ENCODE measurements at places on chromosomes 5 and 9.

- DNase-seq = no peak
Measured at GRCh38 chr5:92470770-92471169, 1087.7 kb upstream of the ARRDC3 start.

GRCh38 chr5:98514215-98514614, 259.2 kb upstream of the RGMB start:
- no peak for DNase-seq

DNA sequence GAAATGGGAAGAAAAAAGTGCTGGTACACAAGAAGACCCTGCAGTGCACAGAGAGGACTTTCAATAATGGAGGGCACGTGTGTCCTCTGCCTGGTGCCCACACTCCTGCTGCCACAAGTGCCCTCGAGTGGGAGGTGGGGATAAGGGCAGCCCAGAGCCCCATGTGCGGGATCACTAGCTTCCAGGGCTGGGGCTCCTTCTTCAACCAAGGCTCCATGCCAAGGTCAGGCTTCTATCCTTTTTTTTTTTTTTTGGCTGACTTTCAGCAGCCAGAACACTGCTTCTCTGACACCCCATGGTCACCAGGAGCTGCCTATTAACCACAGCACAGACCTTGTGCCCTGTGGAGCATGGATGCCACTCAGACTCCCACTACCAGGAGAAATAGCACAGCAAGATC, 7.5 kb downstream of the ACSL6 start:
- no peak for DNase-seq

DNA sequence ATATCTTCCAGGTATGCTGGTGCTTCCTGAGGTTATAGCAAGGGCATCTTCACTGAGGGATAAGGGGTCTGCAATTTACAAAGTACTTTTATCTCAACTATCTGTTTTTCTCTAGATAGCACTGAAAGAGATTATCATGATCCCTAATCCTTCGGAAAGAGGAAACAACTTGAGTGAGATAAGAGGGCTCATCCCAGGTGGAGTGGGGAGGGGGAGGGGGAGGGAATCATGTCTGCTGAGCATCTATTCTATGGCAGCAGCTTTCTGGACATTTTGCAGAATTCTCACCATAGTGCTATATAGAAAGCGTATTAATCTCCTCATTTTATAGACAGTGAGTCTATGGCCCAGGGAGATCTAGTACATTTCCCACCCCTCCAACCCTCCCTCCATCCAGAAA, 5.9 kb downstream of the TNFSF15 start:
- DNase-seq = no peak

GRCh38 chr9:125400725-125401716, 139.4 kb downstream of the GAPVD1 start:
- peak; percentile 26 for DNase-seq

DNA sequence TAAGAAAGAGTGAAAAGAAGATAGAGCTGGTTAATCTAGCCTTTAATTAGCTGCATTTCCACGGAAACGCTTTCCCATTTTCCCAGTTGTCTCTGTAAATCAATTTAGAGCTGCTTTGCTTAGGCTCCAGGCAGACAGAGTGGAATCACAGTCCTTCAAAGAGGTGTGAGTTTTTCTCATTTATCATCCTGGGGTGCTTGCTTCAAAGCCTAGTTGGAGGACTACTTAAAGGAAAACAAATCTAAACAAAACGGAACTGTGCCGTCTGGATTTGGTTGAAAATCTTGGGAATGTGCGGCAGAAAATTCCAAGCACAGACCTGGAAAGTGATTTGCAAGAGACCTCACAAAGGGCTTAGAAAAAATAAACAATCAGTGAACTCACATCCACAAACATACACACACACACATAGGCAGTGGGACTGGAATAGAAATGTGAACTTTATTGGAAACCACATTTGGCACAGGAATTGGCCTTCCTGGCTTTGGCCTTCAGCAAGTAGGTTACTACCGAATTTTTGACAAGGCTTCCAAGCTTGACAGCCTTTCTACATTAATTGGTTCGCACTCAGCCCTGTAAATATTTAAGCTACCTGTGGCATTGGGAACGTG, 235.2 kb upstream of the SLC24A2 start:
- DNase-seq = no peak

DNA sequence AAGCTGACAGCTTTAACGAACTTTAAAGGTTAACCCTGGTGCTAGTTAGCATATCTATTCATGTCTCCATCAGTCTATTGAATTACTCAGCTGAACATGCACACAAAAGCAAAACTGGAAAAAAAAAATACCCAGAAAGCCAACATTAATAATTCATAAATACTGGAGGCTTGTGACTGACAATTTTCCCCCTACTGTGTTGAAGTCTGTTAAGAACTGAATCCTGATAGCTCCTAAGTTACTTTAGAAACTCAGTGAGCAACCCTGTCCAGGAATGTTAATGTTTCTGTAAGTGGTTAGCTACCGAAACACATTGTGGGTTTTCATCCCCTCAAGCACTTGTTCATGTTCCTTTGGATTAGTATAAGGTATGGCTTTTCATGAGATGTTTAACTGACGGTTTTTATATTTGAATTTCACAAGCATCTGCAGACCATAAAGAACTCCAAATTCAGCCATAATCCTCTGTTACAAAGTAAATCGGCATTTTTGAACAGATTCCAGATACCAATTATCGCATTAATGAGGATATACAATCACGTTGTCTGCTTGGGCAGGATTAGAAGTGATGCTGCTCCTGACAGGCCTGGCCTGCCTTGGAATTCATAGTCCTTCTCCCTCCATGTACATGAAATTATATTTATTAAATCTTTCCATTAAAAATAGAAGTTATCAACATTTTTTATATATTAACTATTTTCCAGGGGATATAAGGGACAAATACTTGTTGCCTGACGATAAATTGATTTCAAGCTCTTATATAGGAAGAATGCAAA, 331.2 kb downstream of the TLE4 start:
- DNase-seq = no peak

- DNase-seq = peak; percentile 76
Measured at GRCh38 chr9:131418143-131419025, 24.5 kb downstream of the PRRC2B start.

DNA sequence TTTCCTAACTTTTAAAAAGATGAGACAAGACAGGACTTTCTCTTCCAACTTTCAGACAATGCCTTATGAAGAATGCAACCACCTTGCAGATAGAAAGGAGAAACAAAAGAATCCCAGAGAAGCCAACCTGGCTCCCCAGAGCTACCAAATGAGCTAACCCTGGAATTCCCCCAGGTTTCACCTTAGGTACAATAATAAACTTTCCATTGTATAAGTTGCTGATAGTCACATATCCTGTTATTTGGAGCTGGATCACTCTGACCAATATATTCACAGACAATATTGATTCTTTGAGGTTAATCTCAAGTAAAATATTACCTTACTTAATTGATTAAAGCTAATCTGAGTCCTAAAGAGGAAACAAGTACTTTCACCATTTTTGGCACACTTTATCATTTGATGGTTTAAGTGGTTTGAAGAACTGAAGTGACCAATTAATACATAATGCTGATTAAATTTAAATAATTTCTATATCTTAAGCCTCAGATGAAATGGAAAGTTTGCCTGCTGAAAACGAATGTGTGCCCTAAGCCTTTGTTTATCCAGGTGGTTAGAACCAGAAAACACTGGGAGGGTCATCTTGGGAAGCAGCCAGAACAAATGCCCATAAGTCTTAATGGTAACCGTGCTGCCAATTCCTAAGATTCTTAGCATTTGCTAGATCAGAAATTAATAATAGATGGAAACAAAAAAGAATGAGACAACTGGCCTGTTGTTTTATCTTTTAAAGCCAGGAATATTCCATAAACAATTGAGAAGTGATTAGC, 159.6 kb upstream of the SLC12A2 start:
- DNase-seq = no peak

DNA sequence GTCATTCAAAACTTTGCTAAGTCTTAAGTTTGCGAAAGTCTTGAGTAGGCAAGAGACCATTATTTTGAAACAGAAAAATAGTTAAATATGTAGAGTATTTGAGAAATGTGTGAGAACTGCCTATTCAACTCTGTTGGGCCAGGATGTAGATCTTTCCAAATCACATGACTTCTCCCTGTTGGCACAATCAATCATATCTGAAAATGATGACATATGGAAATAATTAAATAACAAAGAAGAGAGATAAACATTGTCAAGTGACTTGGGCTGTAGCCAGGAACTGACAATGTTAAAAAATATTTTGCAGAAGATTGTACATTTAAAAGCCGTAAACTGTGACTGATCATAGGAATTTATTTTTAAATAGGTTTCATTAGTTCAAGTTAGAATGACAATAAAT, 104.6 kb upstream of the IL6ST start:
- DNase-seq = peak; percentile 30

GRCh38 chr5:145189746-145190145, 645.4 kb downstream of the PRELID2 start:
- DNase-seq = no peak

DNA sequence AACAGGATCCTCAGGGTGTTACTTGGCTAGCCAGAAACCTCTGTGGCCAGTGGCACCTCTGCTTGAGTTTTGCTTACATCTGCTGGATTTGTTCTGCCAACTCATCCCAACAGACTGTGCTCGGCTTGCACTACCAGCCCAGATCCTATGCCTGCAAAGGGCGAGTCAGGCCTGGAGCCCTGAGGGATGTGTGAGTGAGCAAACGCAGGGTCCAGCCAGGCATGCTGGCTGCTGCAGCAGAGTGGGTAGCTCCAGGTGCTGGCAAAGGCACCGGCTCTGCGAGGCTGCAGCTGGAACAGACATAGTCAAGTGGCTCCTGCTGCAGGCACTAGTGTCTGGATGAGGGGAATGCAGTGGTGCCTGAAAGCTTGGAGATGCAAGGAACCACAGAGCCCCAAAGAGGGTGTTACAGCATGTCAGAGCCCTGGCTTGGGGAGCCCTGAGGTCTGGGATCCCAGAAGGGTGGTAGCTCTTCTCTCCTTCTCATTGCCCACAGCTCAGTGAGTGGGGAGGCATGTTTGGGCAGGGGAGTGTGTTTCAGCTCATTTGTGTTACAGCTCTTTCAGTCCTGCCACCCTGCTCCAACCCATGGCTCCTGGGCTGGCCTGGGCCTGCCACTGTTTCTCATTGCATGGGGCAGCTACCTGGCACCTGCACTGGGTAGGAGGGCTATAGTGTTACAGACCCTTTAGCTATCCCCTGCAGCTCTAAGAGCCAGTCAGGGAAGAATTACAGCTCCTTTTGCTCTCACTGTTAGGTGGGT, 332.6 kb downstream of the TAF11L14 start:
- no peak for DNase-seq

GRCh38 chr5:140953234-140953633, 13.0 kb upstream of the PCDHAC2 start:
- no peak for DNase-seq

DNA sequence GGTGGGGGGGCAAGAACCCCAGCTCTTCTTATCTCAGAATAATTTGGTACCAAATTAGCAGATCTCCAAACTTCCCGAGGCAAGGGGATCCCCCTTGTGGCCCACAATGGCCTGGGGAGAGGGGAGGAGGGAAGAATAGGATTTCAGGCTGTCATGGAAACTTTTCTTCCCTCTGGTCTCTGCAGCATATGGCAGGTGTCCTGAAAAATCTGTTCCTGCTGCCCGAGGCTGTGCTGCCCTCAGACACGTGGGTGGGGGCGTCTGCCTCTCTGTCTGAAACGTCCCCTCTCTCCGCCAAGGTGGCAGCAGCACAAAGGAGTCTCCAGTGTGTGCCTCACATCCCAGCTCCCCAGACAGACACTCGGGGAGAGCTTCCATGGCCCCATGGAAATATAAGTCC, 34.0 kb downstream of the CCNJL start:
- peak; percentile 70 for DNase-seq

- DNase-seq = peak; percentile 51
Measured at GRCh38 chr9:131691969-131692611, 47.8 kb downstream of the RAPGEF1 start.

DNA sequence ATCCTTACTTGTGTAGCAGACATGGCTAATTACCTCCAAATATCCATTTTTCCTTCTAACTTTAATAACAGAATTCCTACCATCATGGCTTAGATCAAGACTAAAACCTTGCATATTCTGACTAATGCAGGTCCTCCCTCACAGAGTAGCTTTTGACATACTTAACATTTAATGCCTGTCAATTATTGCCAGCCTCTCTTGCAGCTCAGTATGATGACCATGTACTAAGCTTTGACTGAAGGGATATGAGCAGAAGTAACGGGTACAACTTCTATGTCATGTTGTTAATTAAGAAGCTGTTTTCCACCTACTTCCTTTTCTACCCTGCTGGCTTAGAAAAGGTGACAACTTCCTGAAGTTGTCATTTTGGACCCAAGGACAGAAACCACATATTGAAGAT, 533.4 kb downstream of the PSAT1 start:
- DNase-seq = no peak

DNA sequence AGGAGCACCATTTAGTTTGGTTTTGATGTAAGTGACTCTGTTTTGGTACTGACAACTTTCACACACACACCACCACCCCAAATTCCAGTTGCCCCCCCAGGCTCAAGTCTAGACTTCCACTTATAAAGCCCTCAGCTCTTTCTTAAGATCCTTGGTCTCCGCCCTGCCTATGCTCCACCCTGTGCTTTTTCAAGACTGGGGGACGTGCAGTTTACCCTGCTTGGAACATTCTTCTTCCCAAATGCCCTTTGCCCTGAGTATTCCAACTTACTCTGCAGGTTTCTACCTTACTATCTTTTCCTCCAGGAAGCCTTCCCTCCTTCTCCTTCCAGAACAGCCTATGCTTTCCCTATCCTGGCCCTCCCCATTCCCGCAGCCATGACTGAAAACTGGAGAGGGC, 1.5 kb upstream of the TRIM14 start:
- DNase-seq = no peak

- no peak for DNase-seq
Measured at GRCh38 chr9:22921742-22922141, 475.1 kb downstream of the DMRTA1 start.

- DNase-seq = no peak
Measured at GRCh38 chr5:122715095-122715494, 59.8 kb upstream of the SNX2 start.

DNA sequence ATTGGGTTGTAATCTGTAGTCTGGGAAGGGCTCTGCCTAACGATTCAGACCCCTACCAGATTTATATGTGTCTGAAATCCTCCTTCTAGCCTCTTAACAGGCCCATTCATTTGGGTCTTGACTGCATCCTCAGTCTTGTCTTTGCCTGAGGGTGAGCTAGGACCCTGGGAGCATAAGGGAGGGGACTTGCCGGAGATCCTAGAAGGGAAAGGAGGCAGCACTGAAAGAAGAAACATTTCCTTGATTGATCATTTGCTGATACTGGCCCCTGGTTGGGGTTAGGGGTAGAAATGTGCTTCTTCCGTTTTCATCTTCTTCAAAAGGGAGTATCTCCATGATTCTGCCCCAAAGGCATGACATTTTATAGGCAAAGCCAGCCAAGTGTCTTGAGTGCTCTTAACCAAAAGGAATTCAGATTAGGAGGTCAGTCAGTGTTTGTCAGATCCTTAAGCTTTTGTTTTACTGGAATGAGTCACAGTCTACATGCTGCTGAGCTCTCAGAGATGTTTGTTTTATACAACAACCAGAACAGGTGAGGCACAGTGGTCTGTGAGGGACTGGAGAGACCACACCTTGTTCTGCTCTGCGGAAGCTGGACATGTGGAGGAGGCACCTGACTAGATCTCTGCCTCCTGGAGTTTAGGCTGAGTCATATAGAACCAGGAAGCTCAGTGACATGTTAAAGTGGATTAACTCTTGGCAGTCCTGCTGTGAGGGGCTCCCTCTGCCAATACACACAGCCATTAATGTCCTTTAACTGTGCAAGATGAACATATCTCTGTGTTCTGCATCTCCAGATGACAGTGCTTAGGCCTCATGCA, 37.7 kb downstream of the PCDHAC2 start:
- DNase-seq = no peak

Data from NCI-H2171 treated with DMSO at 0.1 percent for 48 hours (cell line).